ENCODE measurements at places on chromosomes 13 and 19.

- DNase-seq = no peak
These were observed at the start of gene PLPPR3 for GRCh38 chr19:821825-822503. Gene PLPPR3, minus strand, starts transcription at chr19:821955. Its CDS starts 396 bp downstream, at chr19:821559.

DNA sequence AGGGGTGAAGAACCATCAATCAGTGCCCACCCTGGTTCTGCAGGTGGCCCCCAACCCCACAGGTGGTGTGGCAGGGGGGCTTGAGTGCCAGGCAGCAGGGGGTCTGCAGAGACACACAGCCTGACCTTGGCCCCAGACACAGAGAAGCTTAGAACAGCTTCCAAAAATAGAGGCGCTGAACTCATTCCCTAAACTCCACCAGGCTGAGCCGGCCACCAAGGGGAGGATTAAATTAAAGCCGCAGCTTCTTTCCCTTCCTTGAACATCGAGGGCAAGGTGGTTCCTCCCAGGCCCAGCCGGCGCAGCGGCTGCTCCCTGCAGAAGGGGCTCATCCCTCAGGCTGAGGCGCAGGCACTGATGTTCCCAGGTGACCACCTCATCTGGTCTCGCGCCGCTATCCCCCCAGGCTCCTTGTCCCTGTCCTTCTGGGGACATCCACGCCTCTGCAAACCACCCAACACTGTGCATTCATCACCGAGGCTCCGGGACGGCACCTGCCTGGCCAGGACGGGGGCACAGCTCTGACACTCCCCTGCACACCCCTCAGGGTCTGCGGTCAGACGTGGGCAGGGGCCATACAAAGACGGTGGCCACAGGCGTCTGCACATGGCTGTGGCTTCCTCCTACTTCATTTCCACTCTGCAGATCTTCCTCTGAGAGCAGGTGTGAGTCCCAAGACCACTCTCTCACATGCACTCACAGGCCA lies 30.9 kb downstream of the LAMP1 start:
- DNase-seq = no peak

- no peak for DNase-seq
These were observed 53.0 kb downstream of the TGDS start for GRCh38 chr13:94542917-94543316.

DNA sequence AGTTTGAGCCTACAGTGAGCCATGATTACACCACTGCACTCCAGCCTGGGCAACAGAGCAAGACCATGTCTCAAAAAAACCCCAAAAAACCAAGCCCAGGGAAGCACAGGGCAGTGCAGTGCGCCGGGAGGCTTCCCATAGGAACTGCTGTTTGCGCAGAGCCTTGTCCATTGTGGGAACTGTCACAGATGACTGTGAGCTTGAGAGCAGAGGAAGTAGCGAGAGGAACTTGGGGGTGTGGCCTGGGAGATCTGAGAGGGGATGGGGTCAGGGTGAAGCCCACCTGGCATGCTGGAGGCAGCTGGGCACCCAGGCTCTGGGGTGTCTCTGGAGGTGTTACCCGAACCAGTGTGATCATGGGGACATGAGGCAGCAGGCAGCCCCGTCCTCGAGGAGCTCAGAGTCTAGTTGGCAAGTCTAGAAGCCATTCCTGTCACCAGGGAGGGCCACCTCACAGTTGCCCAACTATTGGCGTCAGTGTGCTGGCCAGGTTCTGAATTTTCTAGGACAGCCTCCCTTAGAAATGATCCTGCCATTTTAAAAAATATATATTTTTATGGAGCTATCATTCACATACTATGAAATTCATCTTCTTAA lies 10.4 kb downstream of the KDM4B start:
- no peak for DNase-seq

- no peak for DNase-seq
These were observed 38.9 kb upstream of the ZNF835 start for GRCh38 chr19:56710437-56710836.

DNA sequence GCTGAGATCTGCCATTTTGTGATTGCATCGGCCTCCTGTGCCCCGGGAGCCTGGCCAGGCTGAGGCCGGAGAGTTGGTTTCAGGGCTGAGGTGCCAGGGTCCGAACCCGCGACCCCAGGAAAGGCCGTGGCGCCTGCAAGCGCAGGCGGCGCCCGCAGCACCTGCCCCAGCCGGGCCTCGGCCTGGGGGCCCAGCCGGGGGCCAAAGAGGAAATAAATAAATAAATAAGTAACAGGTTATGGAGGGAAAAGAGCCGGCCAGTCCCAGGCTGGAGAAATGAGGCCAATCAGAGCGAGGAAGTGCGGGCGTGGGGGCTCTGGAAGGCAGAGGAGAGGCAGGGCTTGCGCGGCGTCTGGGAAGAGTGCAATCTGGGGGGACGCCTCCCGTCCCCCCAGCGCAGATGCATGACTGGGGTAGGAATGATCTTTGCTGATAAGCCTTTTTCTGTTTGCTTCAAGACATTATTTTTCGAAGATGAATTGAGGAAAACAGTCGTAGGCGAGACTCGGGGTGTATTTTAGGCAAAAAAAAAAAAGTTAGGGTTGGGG lies 145.6 kb upstream of the ZNF536 start:
- no peak for DNase-seq

GRCh38 chr13:42873081-42873480 lies 91.7 kb downstream of the FAM216B start:
- no peak for DNase-seq

DNA sequence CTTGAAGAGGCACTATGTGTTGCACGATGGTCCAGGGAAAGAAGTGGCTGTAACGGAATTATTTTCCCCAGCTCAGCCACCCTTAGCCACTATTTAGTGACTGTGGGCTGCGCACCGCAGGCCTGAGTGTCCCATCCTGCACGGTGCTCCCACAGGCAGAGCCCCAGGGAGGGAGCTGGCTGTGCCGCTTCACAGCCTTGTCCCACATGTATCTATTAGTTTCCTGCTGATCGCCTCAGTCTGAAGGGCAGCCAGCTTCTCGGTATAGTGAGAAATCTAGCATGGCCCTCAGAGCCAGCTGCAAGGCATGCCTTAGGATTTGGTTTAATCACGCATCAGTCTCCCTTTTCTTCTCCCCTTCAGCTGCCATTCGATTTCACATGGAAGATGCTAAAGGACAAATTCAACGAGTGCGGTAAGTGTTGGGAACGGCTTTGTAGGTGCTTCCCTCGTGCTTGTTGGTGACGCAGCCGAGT lies 15.7 kb downstream of the PRAM1 start:
- DNase-seq = no peak

DNA sequence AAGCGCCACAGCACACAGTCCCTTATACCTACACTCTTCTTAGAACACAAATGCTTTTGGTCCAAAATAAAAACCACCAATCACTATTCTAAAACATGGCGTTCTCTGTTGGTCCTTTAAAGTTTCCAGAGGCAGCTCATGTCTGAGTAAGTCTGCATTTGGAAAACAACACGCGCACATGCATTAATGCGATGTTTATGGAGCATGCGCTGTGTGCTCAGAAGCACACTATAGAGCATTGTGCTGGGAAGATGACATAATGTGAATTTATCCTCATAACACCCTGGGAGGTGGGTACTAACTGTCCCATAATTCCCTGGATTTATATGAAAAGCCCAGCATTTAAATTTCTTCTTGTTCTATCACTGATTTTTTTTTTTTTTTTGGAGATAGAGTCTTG lies 10.7 kb downstream of the ZNF682 start:
- no peak for DNase-seq

DNA sequence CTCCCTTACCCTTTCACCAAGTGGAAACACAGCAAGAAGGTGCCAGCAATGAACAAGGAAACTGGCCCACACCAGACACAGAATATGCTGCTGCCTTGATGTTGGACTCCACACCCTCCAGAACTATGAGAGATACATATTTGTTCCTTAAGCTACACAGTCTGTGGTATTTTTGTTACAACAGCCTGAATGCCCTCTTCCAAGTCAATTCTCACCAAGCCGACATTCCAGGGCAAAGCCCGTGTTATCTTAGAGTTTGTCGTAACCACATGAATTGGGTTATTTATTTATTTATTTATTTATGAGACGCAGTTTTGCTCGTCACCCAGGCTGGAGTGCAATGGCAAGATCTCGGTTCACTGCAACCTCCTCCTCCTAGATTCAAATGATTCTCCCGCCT lies 14.9 kb downstream of the FGF21 start:
- DNase-seq = no peak

DNA sequence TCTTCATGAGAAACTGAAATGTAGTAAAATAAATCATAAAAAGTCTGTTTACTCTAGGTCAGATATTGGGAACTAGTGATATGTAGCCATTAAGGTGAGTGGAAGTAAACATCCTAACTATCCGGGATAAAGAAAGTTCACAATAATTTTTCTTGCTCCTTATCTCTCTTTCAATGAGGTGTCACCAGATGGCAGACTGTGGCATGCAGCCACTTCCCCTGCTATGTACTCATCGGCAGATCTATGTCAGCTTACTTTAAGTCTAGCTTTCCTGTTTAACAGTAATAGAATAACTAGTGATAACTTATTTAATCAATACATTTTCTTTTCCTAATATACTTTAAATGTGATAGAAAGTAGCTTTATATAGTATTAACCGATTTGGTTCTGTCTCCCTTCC lies 181.9 kb downstream of the NDFIP2 start:
- DNase-seq = no peak

- no peak for DNase-seq
These were observed 1014.3 kb downstream of the SLITRK5 start for GRCh38 chr13:88685459-88685858.

DNA sequence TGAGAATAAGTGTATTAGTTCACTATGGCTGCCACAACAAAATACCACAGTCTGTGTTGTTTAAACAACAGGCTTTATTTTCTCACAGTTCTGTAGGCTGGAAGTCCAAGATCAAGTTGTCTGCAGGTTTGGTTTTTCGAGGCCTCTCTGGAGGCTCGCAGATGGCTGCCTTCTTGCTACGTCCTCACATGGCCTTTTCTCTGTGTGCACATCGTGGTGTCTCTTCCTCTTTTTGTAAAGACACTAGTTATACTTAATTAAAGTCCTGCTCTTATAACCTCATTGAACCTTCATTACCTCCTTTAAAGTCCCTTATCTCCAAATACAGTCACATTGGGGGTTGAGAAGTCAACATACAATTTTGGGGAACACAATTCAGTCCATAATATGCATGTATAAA lies 10.6 kb downstream of the CSNK1A1L start:
- no peak for DNase-seq

DNA sequence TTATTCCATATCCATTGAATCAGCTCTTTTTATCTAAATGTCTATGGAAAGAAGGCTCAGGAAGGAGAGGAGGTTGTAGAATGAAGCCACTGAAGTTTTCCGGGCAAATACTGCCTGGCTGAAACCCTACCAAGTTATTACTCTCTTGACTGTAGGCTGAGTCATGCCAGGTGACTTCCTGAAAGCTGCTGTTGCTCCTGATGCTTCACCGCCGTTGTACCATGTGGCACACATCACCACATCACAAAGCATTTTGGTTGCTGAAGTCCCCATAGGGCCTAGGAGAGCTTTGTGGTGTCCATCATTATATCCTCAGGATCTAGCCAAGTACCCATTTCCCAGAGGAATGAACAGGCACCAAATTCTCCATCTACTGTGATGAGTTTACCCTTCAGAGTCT lies 11.1 kb upstream of the TDRD12 start:
- DNase-seq = no peak

DNA sequence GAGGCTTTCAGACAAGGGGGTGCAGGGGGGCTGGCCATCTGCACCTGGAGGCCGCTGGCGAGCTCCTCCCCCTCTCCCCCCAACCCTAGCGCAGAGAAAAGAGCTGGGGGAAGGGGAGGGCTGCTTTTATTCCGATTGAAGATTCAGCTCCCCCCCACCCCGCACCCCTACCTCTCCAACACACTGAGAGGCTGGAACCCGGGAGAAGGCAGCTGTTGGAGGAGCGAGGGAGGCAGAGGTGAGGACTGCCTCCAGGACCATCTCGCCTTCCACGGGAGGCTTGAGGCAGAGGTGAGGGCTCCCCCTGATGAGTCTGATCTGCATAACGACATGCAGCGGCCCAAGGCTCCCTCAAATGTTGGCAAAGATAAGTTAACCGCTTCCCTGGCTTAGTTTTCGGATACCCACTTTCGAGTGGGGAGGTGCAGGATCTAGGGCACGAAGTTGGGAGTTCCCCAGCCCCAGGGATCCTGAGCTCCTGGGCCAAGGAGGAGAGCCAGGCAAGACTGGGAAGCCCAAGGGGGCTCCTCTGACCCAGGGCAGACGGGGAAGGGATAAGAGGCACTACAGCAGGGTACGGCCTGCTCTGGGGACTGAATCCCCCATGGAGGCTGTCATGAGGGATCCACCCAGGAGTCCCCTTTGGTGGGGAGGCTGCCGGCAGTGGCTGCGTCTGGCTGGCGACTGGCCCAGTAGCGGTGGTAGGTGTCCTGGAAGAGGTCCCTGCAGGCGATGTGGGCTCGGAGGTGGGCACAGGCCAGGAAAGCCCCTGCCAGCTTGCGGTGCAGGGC lies 1.2 kb upstream of the NUMBL start:
- DNase-seq = no peak

DNA sequence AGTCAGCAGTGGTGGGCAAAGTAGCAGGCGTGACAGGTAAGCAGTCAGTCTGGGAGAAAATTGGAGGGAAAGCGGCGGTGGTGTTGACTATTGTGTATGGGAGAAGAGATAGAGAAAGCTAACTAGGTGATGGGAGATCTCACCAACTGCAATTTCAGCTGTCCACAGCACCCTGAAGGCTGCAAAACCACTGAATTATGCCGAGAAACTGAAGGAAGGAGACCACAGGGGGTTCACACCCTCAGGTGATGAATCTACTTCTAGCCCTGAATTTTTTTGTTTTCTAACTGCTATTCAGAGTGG lies 631.5 kb downstream of the UQCRFS1 start:
- DNase-seq = no peak

DNA sequence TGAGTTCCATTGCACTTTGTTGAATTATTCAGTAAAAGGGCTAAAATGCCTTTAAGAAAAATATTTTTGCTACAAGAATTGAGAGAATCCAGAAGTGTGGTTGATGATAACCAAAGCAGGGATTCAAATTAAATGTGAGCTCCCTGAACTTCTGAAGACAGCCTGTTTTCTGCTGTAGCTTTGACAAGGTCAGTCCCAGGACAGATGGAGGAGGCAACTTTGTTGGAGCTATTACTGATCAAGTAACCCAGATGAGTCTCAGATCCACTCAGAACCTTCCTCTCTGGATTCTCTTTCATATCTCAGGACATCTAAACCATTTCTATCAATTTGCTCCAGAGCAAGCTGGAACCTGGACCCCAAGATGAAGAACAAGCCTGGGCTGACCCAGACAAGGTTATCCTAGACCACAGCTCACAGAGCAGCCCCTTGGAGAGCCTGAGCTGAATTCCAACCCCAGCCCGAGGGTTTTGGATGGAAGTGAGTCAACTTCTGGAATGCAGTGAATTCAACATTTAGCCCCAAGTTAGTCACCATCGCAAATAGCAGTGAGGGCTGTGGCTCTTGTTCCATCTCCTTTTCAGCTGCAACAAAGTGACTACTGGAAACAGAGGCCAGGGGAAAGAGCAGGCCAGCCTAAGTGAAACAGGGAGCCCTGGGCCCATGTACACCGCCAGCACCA lies 137.8 kb upstream of the TSC22D1 start:
- no peak for DNase-seq

GRCh38 chr13:106376401-106377112 lies 158.9 kb downstream of the EFNB2 start:
- no peak for DNase-seq

DNA sequence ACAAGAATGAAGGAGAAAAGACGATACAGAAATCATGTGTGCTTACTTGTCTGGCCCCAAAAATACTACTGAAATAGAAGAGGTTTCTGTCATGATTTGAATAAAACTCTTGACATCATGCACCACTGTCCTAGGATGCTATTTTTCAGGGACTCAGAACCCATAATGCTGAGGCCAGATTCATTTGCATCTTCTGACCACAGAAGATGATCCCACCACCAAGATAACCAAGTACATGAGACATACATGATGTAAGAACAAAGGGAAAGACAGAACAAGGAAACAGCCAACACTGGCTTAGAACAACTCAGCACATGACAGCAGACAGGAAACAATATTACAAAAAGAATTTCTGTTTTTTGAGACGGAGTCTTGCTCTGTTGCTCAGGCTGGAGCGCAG lies 2.5 kb downstream of the ZNF552 start:
- no peak for DNase-seq

Data from memory B cell (primary cell).